Mammary epithelial cell (primary cell): ENCODE measurements at places on chromosomes 7 and 10.

DNA sequence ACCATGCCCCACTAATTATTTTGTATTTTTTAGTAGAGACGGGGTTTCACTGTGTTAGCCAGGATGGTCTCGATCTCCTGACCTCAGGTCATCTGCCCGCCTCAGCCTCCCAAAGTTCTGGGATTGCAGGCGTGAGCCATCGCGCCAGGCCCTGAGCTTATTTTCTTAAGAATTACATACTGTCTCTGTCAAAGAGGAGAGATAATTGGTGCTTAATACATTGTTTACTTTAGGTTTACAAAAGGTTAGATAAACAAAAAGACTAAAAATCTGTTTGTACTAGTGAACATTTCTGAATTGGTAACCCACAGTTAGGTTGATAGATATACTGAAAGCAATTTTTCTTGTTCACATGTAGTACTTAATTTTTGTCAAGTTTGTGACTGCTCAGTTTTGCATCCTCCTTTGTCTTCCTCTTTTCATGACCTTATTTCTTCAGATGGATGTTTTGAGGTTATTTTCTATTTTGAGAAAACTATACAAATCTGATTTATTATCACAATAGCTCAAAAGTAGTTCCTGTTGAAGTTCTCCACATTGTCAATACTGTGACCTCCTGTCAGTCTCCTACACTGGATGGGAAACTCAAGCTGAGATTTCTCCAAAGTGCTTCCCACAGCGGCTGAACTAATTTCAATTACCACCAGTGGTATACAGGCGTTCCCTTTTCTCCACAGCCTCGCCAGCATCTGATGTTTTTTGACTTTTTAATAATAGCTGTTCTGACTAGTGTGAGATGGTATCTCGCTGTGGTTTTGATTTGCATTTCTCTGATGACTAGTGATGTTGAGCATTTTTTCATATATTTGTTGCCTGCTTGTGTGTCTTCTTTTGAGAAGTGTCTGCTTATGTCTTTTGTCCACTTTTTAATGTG is 22.5 kb downstream of the HHEX start:
- peak; percentile 51 for DNase-seq

GRCh38 chr7:112105584-112106530 is 100.3 kb downstream of the DOCK4 start:
- no peak for DNase-seq

- DNase-seq, result no peak
Observed at GRCh38 chr7:73597978-73598782, 19.8 kb upstream of the TBL2 start.

GRCh38 chr10:89064748-89065147 is 74.2 kb downstream of the FAS start:
- DNase-seq, result no peak

GRCh38 chr10:63727636-63728035 is 206.4 kb downstream of the REEP3 start:
- no peak for DNase-seq

- DNase-seq, result no peak
Observed at GRCh38 chr7:101377189-101377736, 14.6 kb downstream of the COL26A1 start.

DNA sequence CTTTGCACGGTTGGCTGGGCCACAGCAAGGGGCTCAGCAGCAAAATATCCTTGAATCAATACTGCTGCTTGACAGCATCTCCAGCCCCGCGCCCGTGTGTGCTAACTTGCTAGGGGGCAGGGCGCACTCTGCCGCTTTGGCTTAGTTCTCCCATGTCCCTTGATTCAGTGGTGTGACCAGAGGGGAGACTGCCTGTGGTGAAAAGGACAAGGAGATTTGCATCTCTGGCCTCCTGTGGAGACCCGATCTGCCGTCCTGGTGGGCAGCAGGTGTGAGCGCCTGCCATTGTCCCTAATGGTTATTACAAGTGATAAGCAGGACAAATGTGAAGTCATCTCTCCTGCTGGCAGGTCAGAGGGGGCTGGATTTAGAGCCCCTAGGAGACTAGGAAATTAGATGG is 500.2 kb upstream of the GALNT17 start:
- DNase-seq, result no peak

- DNase-seq, result no peak
Observed at GRCh38 chr7:38276096-38276877, 2.9 kb upstream of the TARP start.

DNA sequence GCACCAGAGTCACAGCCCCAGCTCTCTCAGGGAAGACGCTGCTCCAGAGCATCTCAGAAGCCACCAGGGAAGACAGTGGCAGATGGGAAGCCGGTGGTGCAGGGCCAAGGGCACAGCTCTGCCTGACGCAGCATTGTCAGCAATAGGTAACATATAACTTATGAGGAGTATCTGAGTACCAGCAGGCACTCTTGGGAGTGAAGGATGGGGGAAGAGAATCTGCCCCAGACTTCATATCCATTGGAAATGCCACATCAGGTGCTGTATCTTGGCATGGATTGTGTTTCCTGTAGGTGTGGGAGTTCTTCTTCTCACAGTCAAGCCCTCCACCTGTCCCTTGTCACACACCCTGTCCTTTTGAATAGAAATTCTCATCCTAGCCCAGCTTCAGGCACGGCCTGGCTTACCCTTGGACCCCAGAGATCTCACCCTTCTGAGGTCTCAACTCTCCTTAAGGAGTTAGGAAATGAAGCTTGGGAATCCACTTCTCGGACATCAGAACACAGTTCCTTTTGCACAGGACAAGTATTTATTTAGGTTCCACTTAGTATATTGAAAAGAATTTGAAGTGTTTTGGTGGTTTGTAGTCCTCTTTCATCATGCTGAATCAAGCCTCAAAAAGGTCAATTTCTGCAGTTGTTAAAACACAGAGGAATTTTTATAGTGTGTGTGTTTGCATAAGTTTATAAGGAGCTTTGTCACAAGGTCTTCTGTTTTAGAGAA is 9.9 kb downstream of the EPDR1 start:
- no peak for DNase-seq

DNA sequence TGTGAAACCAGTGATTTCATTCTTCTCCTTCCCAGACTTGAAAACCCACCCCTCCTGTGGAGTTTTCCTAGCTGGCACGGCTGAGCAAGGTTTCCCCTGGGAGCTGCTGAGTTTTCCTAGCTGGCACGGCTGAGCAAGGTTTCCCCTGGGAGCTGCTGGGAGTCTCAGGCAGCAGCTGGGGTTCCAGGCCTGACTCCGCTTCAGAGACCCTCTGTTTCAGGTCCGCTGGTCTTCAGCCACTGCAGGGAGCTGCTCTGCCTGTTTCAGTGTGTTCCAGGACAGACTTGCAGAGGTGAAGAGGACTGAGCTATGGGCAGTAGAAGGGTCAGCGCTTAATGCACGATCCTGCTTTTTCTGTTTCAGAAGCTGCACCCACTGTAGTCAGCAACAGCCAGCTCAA is 104.9 kb downstream of the XRCC2 start:
- DNase-seq, result no peak

DNA sequence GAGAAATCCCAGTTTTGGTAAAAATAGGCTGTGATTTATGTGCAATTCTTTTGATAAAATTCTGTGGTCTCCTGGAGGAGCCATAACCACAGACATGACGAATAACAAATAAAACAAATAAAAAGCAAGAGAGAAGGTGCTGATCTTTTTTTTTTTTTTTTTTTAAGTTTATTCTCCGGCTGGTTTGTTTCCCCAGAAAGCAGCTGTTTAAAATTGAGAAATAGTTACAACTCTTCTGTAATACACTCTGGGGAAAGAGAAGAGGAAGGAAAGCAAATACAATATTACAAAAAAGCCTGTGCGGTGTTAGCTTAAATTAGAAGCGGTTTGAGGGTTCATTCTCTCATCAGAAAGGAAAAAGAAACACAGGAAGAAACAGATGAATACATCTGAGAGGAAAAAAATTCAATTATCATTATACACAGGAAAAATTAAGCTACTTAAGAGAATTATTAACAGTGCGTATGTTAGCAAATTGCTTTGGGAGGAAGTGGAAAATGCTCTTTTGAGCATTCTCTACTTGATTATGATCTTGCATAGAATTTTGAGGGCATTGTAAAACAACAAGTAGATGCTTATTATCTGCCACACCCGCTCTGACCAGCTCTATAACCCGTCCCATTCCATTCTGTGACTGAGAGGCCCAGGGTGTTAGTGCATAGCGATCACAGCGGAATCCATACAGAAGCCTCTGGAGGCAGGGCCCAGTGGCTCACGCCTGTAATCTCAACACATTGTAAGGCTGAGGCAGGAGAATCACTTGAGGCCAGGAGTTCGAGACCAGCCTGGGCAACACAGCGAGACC is 40.6 kb upstream of the WAC start:
- DNase-seq, result no peak

DNA sequence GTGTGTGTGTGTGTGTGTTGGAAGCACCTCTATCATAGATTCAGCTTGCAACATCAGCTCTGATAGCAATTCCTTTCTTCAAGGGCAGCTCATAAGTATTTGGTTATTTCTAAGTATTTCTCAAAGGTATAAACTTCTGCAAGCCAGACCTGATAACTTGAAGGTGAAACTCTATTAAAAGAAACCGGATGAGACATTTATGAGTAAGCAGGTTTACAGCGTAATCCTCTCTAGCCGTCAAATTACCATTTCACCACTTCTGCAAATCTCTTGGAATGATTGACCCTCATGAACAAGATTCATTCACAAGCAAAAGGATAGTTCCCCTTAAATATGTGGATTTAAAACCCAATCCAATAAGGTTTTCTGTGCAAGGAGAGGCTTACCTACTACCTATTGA is 23.1 kb downstream of the PDE1C start:
- DNase-seq, result no peak

- DNase-seq, result peak; percentile 87
Observed at GRCh38 chr7:28988810-28989209, 30.7 kb upstream of the TRIL start.

DNA sequence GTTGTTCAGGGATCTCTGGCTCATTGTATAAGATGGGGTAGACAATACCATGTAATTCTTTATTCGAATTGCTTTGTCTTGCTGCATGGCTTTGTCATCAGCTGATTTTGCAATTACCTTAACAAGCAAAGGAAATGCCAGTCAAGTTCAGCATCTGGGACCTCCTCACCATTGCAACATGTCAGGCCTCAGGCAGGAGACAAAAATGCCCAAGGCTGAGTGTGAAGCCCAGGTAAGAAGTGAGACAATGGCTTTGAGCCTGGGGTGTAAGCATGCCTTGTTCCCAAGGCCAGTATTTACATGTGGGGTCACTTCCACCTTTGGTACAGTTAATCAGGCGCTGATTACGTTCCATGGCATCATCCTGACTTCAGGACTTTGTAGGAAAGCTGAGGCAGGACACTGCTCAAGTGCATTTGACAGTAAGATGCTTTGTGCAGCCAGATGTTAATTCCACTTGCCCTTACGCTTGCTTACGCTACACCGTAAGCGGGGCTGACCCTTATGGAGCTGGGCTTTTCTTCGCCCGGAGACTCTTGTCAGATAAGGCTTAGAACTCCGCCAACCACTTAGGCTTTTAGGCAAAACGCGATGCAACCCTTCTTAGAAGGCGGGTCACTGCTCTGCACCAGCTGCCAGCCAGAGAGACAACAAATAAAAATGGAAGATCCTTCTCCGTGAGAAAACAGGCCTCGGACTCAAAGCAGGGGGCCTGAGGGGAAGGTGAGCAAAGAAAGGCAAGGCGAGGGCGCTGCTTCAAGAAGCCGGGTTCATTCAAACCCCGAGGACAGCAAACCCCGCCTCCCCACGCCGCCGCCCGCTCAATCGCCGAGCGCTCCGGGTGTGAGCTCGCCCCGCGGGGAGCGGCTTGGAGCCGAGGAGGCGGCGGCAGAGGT is 1.3 kb upstream of the SP4 start:
- DNase-seq, result peak; percentile 23

- no peak for DNase-seq
Observed at GRCh38 chr7:157577796-157578339, 241.1 kb downstream of the DNAJB6 start.

DNA sequence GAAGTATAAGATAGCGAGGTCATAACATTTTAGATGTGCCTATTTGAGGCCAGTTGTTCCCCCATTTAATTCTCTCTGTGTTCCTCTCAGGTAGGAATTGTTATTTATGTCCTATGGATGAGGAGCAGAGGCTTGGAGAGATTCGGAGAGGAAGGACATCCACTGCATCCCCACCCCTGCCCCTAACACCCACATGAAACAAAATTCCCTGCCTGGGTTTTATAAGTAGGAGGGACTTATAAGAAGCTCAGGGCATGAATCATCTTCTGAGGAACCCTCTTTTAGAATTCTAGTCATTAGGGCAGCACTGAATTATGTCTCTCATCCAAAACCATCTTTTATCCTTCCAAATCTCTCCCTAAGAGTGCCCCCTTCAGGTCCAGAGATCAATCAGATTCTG is 5.0 kb downstream of the CHAT start:
- DNase-seq, result no peak

DNA sequence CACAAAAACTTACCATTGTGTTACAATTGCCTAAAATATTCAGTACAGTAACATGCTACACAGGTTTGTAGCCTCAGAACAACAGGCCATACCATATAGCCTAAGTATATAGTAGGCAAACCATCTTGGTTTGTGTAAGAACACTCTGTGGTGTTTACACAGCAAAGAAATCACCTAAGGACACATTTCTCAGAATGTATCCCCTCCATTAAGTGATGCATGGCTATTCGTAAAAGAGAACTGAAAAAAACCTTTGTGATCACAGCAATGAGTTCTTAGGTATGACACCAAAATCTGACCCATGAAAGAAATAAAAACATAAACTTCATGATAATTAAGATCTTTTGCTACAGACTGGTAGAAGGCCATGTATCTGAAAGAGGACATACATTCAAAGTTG is 121.5 kb downstream of the JMJD1C start:
- DNase-seq, result no peak

GRCh38 chr10:12966067-12966466 is 35.4 kb downstream of the CCDC3 start:
- DNase-seq, result no peak

- peak; percentile 99 for DNase-seq
Observed at GRCh38 chr7:66356277-66356721, 151.2 kb downstream of the TPST1 start.

DNA sequence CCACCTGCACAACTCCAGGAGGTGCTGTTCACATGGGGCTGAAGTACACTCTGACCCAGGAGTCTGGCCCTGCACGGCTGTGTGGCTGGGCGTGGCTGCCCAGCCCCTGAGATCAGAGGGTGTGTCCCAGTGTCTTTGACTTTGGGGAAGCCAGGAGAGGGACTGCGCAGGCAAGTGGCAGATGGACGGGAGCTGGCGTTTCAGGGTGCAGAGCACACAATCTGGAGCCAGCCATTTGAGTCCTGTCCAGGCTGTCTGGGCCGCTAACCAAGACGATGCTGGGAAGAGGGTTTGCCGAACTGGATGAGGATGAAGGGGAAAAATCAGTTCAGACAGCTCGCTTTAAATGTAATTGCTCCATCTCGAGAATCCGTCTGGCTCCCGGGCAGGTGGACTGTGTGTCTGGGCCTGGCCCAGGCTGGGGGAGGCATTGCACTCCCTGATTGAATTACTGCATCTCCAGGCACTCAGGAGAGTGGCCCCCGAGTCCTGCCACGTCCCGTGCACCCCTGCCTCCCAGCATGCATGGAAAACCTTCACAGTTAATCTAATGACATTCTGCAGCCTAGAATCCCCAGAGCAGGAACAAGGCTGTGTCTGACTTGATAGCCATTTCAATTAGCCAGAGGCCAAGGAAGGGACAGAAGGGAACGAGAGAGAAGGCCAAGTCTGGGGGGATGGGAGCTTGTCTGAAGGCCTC is 120.8 kb upstream of the NANOS1 start:
- no peak for DNase-seq

- no peak for DNase-seq
Observed at GRCh38 chr7:157352516-157352915, 15.7 kb downstream of the DNAJB6 start.
